Stimulated activated CD8-positive, alpha-beta memory T cell treated with anti-CD3 and anti-CD28 coated beads, Interleukin-4, amount 100 ng/mL, for 48 hours (primary cell): ENCODE measurements at places on chromosomes 2 and 18.

- DNase-seq: no peak
Observed at GRCh38 chr2:20092226-20092900, 40.9 kb upstream of the LAPTM4A start.

GRCh38 chr2:19894134-19894792 is 7.5 kb downstream of the TTC32 start:
- no peak for DNase-seq

DNA sequence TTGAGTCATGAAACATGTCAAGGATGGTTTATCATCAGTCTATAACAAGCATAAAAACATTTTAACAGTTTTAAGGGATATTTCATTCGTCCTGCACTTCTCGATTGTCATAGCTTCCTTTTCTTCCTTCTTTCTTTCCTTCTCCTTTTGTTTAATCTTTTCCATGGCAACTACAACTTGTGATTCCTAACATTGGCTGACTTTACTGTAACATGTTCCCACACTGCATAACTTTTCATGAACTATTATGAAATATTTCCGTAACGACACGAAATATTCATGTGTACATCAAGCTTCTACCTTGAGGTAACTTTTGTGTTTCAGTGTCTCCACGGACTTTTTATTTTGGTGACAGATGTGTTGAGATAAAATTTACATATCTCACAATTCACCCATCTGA is 134.4 kb downstream of the ACTR3 start:
- no peak for DNase-seq

- DNase-seq: no peak
Observed at GRCh38 chr2:159584796-159585195, 31.6 kb downstream of the BAZ2B start.

DNA sequence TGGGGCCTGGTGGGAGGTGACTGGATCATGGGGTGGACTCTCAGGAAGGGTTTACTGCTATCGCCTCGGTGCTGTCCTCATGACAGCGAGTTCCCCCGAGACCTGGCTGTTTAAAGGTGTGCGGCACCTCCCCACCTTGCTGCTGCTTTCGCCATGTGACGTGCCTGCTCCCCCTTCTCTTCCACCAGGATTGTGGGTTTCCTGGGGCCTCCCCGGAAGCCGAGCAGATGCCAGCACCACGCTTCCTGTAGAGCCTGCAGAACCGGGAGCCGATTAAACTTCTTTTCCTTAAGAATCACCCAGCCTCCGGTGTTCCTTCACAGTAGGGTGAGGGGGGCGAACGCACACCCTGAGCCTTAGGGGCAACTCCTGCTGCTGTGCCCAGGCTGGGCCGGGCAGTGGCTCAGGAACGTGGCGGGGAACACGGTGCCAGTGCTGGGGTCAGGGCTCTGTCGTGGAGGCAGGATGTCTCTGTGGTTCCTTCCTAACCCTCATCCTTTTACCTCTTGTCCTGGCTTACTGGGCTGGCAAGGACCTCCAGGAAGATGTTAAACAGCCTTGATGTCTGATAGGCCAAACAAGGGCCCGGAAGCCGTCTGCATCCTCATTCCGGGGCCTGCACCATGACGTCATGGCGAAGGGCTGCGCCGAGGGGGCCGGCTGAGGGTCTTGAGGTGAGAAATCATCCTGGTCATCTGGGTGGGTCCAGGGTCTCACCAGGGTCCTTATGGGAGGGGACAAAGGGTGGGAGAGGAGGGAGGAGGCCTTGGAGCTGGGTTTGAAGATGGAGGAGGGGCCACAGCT is 12.7 kb downstream of the NEU4 start:
- DNase-seq: no peak

GRCh38 chr2:227783404-227784138 is 30.1 kb upstream of the CCL20 start:
- DNase-seq: no peak

- DNase-seq: no peak
Observed at GRCh38 chr2:68750592-68751396, 16.2 kb downstream of the ARHGAP25 start.

- DNase-seq: no peak
Observed at GRCh38 chr2:58182527-58182926, 58.6 kb downstream of the FANCL start.

GRCh38 chr2:223647258-223647952 is 45.2 kb upstream of the SCG2 start:
- DNase-seq: no peak
